ENCODE measurements at places on chromosomes 5 and 9.

GRCh38 chr5:51449026-51449425, 65.8 kb downstream of the ISL1 start:
- no peak for DNase-seq

GRCh38 chr5:174693697-174694385, 30.5 kb upstream of the MSX2 start:
- no peak for DNase-seq

DNA sequence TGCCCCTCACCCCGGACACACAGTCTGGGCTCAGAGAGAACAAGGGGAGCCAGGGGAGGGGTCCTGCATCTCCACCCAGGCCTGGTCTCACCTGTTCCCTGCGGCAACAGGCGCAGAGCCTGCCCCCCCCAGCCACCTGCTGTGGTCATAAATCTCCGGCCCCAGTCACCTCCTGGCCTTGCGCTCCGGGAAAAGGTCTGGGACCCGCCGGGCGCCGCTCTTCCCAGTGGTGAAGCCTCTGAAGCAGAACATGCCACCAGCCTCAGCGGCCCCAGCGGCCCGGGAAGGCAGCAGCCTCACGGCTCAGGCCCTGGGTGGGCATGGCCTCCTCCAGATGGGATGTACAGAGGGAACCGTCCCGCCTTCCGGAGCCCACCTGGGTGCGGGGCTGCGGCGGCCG, 20.6 kb downstream of the NOTCH1 start:
- no peak for DNase-seq

DNA sequence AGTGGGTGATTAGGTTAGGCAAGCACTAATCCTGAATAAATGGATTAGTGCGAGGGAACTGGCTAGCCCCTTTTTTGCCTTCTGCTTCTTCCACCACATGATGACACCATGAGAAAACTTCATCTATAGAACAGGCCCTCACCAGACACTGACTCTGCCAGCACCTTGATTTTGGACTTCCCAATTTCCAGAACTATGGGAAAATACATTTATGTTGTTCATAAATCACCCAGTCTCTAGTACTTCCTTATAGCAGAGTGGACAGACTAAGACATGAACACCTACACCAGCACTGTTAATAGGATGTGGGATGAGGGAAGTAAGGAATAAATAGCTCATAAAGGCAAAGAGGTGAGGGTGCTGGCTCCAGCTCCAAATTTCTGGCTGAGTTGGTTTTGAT, 1.4 kb downstream of the ZNF622 start:
- no peak for DNase-seq

GRCh38 chr9:87034841-87035240, 87.5 kb upstream of the GAS1 start:
- DNase-seq: no peak

- DNase-seq: no peak
These were observed 45.3 kb downstream of the SLC22A5 start for GRCh38 chr5:132414634-132415378.

DNA sequence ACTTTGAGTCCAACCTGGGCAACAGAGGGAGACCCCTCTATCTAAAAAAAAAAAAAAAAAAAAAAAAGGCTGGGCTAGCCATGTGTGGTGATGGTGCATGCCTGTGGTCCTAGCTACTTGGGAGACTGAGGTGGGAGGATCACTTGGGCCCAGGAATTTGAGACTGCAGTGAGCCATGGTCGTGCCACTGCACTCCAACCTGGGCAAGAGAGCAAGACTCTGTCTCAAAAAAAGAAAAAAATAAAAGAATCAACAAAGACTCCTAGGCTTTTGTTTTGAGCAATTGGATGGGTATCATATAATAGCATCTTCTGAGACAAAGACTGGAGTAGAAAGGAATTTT, 481.7 kb upstream of the PAPPA start:
- DNase-seq: no peak

DNA sequence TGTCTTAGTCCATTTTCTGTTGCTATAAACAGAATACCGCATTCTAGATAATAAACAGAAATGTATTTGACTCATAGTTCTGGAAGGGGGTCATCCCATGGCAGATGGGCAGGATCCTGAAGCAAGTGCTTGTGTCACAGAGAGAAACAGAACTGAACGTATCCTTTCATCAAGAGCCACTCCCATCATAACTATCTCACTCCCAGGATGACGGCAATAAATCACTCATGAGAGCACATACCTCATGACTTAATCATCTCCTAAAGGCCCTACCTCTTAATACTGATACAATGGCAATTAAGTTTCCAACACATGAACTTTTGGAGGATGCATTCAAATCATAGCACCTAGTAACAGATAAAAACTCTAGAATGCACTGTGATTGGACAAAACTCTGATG, 142.9 kb downstream of the CAMK4 start:
- DNase-seq: no peak

DNA sequence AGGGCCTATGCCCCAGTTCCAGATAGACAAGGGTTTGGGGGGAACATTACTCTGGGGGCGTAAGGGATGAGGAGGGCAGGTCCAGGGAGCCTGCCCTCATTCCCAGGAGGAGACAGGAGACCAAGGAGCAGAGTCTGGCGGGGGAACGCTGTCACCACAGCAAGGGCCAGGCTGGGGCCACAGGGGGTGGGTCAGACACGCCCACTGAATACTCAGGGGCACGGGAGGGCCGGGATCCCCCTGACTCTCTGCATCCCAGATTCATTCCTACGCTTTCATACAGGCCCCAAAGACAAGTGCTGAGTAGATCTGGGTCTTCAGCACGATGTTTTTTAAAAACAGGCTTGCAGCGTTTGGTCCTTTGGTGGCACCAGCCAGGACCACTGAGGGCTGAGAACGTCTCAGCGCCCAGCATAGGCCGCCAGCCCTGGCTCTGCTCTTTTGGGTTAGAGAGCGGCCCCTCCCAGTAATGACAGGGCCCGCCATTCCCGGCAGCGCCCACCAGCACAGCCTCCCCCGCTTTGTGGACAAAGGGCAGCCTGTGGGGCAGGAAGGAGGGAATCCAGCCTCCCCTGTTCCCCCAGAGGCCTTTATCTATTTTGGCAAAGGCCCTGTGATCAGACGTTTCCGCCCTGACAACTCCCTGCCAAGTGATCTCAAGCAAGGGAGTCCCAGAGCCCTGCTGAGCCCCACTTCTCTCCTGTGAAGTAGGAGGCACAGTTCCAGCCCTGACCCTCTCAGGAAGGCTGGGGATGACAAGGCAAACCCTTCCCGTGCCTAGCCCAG, 24.9 kb downstream of the NEK6 start:
- no peak for DNase-seq

- DNase-seq: no peak
These were observed 335.8 kb upstream of the TRPC7 start for GRCh38 chr5:136701191-136701590.

- DNase-seq: no peak
These were observed 761 bp downstream of the IL17B start for GRCh38 chr5:149378241-149378820.

DNA sequence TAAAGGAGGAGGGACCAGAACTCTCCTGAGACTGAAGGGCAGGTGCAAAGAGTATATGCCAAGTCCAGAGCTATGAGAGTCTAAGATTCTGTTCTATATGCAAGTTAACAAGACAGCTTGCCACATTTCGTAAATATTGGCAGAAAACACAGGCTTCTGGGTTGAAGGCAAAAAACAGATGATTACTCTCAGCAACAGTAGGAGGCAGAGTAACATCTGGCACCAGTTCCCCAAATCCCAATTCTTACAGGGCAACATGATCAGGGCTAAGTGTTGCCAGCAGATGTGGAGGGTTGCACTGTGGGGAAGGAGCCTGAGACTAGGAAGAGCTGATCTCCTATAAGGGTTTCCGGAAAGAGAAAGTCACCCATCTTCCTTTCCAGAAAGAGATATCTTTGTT, 179.4 kb downstream of the PJA2 start:
- DNase-seq: no peak

DNA sequence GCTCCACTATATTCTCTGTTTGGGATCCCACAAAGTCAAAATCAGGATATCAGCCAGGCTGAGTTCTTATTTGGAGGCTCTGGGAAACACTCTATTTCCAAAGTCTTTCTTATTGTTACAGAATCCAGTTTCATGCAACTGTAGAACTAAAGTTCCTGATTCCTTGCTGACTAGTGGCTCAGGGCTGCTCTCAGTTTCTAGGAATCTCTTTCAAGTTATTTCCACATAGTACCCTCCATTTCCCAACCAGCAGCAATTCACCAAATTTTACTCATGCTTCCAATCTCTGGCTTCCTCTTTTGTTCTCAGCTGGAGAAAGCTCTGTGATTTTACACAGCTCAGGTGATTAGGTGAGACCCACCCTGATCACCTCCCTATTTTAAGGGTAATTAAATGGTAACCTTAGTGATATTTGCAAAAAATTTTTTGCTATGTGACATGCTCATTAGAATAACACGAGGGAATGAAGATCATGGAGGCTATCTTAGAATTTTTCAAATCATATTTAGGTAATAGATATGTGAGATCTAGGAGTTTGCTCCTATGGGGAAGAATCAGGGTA, 794.9 kb upstream of the ARRDC3 start:
- no peak for DNase-seq

GRCh38 chr9:79034583-79034982, 537.2 kb upstream of the TLE4 start:
- DNase-seq: no peak

- peak; percentile 71 for DNase-seq
These were observed 1.4 kb downstream of the CHD1 start for GRCh38 chr5:98927242-98927988.
